ENCODE measurements at places on chromosomes 4 and X.

- peak; percentile 72 for DNase-seq
These were observed 28.4 kb downstream of the TRMT44 start for GRCh38 chr4:8468746-8469535.

- DNase-seq = no peak
These were observed 318.2 kb downstream of the CCSER1 start for GRCh38 chr4:90445380-90445779.

DNA sequence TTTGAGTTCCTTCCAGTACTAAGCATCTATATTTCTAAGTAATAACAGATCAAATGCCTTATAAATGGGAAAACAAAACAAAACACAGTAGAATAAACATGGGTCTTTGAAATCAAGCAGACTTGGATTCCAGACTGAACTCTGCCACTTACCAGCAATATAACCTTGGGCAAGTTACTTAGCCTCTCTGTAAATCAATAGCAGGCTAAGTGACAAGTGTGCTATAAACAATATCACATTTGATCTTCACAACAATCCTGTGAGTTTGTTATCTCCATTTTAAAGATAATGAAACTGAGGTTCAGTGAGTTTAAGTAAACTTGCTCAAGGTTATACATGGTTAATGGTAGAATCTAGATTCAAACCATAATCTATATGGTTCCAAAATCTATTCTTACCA, 165.8 kb downstream of the GPC3 start:
- DNase-seq = no peak

- DNase-seq = no peak
These were observed 48.9 kb upstream of the FAM47B start for GRCh38 chrX:34893741-34894140.

GRCh38 chr4:148329751-148330150, 112.5 kb downstream of the NR3C2 start:
- DNase-seq = no peak

- DNase-seq = no peak
These were observed 95.2 kb downstream of the GPAT3 start for GRCh38 chr4:83631066-83631465.

- DNase-seq = no peak
These were observed 78.1 kb upstream of the BOD1L1 start for GRCh38 chr4:13705521-13706041.

DNA sequence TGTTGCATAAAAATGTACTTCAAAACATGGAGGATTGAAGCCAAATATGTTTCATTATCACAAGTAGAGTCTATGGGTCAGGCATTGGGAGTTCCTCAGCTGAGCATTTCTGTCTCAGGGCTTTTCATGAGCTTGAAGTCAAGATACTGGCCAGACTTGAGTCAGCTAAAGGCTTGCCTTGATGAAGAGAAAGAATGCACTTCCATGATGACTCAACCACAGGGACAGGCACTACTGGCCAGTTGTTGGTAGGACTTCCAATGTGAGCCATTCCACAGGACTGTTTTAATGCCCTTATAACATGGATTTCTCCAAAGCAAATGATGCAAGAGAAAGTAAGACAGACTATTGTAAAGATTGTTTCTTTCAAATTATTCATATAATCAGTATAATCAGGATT, 895.6 kb downstream of the RAB28 start:
- no peak for DNase-seq

DNA sequence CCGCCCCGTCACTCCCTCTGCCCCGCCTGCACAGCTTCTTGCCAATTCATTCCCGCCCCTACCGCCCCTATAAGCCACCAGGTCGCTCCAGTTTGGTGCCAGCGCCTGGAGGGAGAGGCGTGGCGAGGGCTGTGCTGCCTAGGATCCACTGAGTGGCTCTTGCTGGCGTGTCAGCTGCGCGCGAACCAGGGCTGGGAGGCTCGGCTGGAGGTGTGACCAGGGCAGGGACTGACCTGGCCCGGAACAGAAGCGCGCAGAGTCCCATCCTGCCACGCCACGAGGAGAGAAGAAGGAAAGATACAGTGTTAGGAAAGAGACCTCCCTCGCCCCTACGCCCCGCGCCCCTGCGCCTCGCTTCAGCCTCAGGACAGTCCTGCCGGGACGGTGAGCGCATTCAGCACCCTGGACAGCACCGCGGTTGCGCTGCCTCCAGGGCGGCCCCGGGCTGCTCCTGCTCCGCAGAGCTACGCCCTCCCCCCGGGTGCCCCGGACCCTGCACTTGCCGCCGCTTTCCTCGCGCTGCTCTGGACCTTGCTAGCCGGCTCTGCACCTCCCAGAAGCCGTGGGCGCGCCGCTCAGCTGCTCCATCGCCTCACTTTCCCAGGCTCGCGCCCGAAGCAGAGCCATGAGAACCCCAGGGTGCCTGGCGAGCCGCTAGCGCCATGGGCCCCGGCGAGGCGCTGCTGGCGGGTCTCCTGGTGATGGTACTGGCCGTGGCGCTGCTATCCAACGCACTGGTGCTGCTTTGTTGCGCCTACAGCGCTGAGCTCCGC, at the start of gene GPR78:
Gene GPR78 (plus strand): TSS at position 72 of the 773 bp plus-strand sequence. CDS start 591 bp downstream, at position 663.
- DNase-seq = peak; percentile 60

GRCh38 chr4:128715616-128716015, 93.9 kb upstream of the JADE1 start:
- no peak for DNase-seq

GRCh38 chr4:150394046-150394445, 187.9 kb upstream of the MAB21L2 start:
- DNase-seq = no peak

- no peak for DNase-seq
These were observed 13.8 kb upstream of the ADAMTS3 start for GRCh38 chr4:72582853-72583252.

- no peak for DNase-seq
These were observed 4.2 kb upstream of the CXCL1 start for GRCh38 chr4:73864961-73865360.

- DNase-seq = no peak
These were observed 590 bp downstream of the ARHGEF9 start for GRCh38 chrX:63784346-63784901.
